ENCODE measurements at places on chromosomes 5 and 9.
A peak's percentile ranks its signal among the peaks of the same experiment; 100 is the strongest.

GRCh38 chr5:173590436-173591055 lies 25.9 kb downstream of the BOD1 start:
- DNase-seq: no peak

GRCh38 chr9:97373331-97373730 lies 38.6 kb upstream of the TDRD7 start:
- DNase-seq: no peak

DNA sequence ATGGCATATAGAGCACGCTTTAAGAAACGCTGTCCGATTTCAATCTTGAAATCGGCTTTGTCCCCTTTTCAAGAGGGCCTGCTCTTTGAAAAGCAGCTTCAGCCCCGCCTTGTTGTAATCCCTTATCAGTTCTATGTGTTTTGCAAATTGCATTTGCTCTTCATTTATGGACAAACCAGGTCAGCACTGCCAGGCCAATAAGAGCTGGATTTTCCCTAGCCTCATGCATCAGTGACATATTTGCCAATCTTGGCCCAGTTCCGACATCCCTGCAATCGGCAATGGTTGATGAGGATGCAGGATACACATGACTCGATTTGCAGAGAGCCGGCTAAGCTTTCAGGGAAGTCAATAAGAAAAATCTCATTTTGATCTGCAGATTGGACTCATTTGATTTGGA lies 529.1 kb upstream of the CLINT1 start:
- no peak for DNase-seq

- peak; percentile 4 for DNase-seq
Measured at GRCh38 chr9:127311239-127311741, 46.7 kb downstream of the GARNL3 start.

DNA sequence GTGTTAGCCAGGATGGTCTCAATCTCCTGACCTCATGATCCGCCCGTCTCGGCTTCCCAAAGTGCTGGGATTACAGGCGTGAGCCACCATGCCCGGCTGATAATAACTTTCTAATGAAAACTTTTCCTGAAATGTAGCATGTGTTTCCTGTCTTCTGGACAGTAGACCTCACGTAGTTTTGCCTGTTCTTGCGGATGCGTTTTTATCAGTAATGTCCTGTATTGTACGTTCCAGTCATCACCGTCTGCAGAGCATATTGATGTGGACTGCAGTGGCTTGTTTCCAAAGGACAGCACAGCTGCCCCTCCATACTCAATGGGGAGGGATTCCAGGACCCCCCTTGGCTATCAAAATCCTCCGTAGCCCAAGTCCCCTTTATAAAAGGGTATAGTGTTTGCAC lies 12.8 kb downstream of the EXOC3 start:
- no peak for DNase-seq

DNA sequence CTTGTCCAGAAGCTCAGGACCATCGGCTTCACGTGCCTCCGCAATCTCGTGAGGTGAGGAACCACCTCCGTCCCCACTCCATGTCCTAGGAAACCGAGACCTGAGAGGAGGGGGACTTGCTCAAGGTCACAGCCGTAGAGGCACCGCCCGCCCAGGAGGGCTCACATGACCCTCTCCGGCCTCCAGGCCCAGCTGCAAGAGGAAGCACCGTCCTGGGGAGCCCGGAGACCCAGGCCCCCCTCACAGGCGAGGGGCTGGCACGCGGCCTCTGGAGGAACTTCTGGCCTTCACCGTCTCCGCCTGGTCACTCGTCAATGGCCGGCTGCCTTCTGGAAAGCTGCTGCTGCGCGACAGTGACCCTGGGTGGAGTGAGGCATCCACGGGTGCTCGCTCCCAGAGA lies 24.2 kb downstream of the FAM78A start:
- no peak for DNase-seq

GRCh38 chr5:181260720-181261319 lies at the start of gene TRIM52:
TSS of gene TRIM52 (minus strand) at chr5:181261143. CDS start at chr5:181260813, 330 bp downstream.
- peak; percentile 85 for DNase-seq

DNA sequence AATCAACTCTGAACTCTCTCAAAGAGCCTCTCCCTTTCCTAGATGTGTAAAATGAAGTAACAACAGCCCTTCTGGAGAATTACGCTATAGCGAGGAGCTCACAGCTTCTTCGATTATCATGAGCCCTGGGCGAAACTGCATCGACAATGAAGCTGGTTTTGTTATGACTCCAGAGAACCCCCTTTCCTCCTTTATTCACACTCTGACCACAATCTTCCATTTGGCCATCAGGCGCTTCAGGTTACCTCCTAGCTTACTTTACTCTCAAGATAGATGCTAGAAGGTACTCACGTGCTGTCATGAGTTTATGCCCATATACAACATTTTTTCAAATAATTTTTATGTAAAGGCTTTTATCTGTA lies 362.7 kb upstream of the RFX3 start:
- DNase-seq: no peak

DNA sequence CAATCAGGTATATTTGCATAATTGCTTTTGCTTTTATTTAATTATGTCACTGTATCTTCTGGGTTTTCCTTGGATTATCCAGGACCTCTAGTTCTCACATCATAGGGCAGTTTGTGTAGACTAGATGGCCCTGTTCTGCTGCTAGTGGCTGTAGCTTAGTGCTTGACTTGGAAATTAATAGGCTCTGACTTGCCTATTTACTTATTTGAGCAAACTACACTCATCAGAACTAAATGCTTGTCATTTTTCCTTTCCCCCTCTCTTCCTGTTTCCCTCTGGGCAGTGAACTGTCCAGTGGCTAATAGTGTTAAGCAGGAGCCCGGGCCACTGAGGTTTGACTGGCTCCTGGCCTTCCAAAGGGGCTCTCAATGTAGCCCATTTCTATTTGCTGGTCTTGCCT lies 135.7 kb downstream of the MAN2A1 start:
- no peak for DNase-seq

- DNase-seq: no peak
Measured at GRCh38 chr9:91298311-91298710, 63.4 kb downstream of the AUH start.

DNA sequence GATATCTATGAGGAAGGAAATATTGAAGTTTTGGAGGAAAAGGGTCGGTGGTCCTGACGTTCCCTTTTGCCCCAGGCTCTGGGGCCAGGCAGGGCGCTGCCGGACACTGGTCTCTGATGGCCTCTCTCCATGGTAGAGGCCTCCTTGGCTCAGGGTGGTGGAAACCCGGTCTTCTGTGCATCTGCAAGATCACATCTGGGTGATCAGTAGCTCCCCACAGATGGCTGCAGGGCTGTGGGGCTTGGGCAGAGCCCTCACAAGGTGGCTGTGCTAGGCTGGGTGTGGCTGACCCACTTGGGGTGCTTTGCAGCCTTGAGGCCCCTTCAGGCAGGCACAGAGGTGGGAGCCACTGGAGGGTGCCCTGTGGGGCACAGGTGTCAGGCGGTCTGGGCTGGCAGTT lies 53.9 kb upstream of the RNU6ATAC start:
- DNase-seq: no peak

GRCh38 chr9:108591121-108591520 lies 264.7 kb downstream of the ACTL7B start:
- DNase-seq: no peak

DNA sequence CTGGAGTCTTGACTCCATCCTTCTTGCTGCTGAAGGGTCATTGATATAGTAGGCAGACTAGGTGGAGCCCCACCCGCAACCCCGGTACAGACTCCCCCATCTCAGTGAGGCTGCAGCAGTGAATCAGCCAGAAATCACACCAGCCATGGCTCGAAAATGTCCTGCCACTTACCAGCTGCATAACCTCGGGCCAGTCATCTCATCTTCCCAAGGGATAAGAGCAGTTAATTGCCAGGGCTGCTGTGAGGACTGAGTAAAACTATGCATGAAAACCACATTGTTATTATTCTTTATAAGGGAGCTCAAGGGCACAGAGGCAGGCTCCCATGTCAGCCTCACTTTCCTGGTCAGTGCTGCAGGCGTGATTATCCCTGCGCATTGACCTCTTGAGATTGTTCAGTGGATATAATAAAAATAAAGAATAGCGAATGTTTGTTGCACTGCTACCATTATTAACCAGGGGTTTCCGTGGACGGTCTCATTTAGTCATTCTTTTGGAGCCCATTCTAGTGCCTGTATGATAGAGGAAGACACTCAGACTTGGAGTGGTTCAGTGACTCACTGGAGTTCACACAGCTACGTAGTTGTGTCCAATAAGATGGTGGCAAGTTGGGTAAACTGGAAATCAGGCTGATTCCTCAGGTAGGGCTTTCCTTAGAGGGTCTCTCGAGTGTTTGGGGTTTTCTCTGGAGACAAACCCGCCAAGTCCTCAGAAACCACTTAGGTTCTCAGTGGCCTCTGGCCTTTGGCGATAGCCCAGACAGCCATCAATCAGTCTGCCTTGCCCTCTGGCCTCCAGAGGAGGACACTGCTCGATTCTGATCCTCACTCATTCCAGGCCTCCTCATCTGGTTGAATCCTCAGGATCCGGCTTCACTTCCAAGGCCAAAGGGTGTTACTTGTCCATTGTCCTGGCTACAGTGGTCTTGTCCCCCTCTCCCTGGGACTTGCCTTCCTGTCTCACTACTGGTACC lies 39.9 kb downstream of the COL15A1 start:
- DNase-seq: no peak

DNA sequence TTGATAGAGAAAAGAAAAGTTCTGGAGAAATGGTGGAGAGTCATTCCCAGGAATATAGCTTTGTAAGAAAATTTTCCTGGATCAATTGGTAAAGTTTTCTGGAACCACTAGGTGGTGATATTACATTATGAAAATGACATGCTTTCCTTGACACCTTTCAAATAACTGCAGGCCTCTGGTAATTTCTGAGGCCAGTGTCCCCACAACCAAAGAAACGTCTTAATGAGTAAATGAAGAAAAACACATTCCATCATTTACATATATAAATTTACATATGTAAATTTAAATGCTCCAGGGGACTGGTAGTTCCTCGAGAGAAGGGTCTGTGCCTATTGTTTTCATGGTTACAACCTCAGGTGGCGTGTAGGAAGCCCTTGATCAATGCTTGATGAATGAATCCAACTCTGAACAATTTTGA lies 17.2 kb upstream of the RGS3 start:
- no peak for DNase-seq

DNA sequence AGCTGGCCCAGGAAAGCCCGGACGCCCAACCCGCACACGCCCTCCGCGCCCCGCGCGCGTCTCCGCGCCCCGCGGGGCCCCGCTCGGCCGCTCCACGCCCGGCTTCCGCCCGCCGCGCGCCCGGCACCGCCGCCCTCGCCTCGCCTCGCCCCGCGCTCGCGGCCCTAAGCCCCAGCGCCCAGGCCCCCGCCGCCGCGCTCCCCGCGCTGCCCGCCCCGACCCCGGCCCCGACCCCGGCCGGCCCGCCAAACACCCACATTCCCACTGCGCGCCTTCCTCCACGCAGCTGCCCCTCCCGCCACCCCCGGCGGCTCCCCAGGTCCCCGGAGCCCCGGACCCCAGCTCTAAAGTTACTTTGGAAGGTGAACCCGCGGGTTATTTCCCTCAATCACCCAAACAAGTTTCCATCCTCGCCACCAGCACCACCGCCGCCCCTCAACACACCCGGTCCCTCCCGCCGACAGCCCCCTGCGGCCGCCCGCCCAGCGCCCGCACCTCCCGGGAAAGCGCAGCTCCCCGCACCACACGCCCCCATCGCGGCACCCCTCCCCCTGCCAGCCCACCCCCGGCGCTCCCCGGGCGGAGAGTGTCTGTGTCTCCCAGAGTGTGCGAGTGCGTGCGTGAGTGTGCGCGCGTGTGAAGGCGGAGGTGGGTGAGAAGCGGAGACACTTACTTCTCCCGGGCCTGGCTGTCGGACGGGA lies 439 bp downstream of the SSBP2 start:
- peak; percentile 18 for DNase-seq

DNA sequence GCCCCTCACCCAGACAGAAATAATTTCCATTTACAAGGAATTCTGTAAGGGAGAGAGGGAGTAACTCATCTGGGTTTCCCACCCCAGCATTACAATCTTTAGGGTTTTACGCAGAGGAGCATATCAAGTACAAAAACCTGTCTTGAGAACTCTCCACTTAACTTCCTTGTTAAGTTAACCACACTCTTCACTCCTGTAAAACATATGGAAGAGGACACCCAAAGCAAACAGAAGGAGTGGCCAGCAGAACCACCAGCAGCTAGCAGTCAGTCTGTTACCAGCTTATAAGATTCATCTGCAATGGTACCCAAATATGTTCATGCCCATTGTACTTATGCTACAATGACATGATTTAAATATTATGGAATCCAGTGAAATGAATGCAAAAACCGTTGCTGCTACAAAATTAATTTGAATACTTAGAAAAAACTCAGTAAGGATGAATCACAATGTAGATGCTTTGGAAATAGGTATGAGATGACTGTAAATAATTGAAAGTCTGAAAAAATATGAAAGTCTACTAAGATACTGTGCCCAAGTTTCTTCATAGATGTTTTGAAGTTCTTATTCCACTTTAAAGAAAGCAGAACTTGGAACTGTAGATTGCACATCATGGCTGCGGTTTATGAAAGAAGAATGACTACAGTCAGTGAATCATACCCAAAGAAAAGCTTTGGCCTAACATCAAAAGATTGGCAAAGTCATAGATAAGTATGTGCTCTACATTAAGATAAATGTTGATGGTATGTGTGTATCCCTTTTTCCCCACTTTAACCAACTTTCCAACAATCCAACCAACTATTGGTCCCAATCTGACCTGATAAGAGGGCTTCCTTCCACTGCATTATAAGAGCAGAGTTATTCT lies 233.6 kb downstream of the ACTL7B start:
- DNase-seq: no peak

DNA sequence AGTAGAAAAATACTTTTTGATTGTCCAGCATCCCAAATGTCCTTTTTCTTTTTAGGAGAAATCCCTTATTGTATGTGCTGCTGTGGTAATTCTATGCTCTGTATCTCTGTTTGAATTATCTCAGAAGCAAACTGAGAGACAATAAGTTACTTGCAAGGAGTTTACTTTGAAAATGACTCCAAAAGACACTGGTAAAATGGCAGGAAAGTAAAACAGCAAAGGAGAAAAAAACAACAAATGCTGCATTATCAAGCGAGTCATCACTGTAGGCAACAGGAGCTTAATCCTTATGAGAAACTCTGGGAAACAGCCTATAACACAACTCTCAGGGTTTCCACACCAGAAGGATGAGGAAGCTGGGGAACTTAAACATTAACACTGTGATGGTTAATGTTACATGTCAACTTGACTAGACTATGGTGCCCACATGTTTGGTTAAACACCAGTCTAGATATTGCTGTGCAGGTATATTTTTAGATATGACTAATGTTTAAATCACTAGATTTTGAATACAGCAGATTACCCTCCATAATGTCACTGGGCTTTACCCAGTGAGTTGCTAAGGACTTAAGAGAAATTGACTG lies 92.6 kb upstream of the GAS1 start:
- DNase-seq: no peak

GRCh38 chr9:134145262-134145661 lies 9.4 kb downstream of the WDR5 start:
- DNase-seq: no peak

DNA sequence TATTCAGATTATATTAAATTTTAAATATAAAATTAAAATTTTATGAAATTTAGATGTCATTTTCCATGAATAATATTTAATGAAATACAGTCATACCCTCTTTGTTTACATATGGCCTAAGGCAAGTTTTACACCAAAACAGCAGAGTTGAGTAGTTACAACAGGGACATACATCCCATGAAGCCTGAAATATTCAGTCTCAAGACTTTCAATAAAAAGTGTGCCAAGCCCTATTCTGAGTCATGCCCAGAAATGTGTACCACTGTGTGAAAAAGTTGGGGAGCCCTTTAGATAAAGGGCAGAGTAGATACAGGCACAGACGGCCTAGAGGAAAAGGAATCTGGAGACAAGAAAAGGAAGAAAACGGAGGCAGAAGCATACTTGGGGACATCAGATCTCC lies 261.3 kb downstream of the SGCD start:
- DNase-seq: no peak

GRCh38 chr5:124480022-124480421 lies 266.4 kb downstream of the ZNF608 start:
- no peak for DNase-seq
